NCI-H1105 (cell line): ENCODE measurements at places on chromosomes 5 and 9.

DNA sequence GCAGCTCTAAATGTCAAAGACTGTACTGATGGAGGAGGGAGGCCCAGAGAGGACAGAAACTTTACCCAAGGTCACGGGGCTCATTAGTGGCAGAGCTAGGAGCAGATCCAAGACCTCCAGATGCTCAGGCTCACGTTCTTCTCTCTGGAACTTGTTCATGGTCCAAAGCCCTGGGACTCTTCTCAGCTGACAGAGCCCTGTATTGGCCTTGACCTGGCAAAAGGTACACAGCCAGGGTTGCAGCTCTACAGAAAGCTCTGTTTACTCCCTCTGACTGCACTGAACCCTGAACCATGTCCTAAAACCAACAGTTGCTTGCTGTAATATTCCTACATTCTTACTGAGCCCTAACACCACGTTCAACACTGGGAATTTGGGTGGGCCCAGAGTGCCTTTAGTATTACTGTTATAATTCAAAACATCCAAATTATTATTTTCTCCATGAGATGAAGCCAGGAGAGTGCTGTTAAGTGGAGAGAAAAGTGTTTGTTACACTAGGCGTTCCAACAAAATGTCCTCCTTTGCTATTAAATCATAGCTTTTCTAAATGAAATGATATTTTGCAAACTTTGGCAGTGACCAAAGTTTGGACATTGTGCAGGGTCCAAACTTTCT, 602.4 kb upstream of the CLINT1 start:
- DNase-seq = no peak

DNA sequence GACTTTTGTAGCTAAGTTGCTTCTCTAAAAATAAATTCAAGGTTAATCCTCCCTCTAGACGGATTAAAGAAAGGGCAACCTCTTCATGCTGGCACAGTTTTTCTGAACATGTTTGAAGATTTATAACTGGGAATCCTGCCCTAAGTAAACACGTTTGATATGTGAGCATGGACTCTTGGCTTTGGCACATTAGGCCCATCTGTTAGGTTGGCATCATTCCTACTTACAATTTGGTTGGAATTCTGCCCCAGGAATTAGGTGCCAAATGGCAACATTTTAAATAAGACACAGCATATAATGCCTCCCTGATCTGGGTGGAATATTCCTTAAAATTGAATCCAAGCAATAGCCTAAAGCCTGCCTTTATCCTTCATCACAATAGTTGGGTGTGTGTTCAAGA, 372.3 kb upstream of the CDH18 start:
- DNase-seq = no peak

DNA sequence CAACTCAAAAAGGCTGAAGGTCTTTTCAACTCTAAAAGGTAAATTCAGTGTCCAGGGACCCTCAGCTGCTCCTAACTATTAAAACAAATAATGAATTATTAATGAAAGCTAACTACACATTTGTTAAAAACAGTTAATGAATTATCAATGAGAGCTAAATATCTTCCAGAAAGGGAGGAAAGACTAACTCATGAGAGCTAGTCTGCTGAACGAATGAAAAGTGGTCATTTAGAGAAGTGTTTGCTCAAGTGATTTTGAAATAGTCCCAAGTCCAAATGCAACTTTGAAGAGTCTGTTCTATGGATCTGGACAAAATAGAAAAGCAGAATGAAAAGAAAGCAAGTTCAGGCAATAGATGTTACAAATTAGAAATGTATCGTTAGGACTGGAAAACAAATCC, 133.9 kb upstream of the SPEF2 start:
- DNase-seq = no peak

DNA sequence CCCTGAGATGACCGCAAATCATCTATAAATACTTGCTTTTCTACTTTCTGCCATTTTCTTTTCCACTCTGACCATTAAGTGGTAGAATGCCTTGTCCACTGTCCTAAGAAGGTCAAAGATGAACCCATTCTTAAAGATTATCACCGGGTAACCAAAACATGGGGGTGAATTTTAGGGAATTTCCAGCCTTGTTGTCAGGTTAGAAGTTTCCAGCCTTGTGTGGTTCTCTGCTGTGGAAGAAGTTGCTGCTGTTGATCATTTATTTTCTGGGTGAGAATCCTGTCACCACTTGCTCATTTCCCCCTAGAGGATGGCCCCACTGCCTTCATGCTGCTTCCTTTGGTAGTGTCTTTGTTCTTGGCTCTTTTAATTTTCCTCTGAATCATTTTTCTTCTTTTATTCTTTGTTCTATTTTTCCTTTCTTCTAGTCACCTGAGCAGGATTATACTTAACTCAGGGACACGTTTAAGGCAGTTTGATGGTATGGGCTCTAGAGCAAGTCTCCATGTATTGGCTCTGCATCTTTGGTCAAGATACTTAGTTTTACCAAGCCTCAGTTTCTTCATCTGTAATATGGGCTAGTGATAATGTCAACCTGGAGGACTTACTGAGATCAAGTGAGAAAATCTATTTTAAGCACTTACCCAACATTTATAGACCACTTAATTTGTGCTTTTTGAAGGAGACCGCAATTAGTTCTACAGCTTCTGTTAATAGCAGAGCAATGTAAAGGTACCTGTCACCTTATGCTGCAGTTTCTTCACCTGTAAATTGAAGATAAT, 266.2 kb downstream of the ARHGAP26 start:
- DNase-seq = no peak

DNA sequence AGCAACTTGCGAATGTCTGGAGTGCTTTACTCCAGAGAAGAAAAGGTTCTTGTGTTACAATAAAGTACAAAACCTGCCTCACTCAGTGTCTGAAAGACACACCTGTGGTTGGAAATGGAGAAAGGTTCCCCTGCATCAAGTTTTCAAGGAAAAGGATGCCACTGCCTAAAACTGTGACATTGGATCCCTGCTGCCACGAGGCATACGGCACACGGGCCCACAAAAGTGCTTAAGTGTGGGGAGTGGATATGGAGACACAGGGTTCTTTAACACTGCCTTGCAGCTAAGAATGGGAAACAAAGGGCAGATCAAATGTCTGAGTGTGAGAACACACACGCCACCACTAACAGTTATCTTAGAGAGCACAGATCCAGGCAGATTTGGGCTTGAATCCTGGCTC, 75.0 kb downstream of the NIPSNAP3B start:
- no peak for DNase-seq

- DNase-seq = no peak
Measured at GRCh38 chr5:133970325-133970909, 2.0 kb upstream of the C5orf15 start.

DNA sequence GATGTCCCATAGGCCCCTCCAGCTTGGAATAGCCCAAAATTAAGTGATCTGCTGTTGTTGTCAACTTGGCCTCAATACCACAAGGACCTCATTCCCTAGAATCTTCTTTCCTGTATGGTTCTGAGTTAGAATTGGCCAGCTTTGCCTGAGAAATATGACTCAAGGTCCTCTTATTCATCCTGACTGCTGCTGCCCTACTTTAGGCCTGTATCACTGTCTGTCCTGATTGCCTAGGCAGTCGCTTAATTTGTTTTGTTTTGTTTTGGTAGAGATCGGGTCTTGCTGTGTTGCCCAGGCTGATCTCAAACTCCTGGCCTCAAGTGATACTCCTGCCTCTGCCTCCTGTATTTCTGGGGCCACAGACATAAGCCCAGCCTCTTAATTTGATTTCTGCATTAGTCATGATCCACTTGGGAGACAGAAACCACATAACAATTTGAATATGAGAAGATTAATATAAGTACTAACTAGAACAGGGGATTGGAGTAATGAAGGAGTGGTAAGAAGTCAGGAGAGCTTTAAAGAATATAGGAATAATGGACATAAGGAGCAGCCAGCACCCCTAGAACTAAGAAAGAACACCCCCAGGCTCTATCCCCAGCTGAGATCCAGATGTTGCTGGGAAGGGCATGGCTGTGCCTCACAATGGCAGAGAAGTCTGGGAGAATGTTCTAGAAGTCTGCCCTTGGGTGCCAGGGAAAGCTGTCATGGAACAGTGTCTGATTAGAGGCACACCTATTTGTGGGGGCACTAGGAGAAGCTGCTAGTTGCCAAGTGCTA, 4.6 kb downstream of the TEX53 start:
- DNase-seq = no peak

- DNase-seq = no peak
Measured at GRCh38 chr5:36701085-36701698, 94.8 kb downstream of the SLC1A3 start.

- no peak for DNase-seq
Measured at GRCh38 chr9:32278991-32279390, 105.5 kb upstream of the ACO1 start.

- DNase-seq = no peak
Measured at GRCh38 chr5:84794486-84795035, 409.9 kb upstream of the EDIL3 start.

GRCh38 chr5:82798676-82799075, 278.5 kb downstream of the TMEM167A start:
- no peak for DNase-seq

DNA sequence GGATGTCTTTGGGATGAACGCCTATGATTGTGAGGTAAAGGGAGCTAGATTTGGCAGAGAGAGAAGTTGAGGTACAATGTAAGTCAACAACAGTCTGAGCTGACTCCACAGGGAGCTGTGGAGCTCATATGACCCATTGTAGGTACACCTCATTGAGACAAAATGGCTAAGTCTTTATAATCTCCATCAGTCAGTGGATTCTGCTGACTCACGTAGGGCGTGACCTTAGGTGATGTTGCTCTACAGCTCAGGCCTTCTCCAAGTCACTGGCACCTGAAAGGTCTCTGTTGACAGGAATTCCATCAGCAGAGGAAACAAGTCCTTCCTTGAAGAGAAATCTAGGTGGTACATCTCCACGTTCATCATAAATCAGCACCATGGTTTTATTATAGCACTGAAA, 118.2 kb upstream of the PRR16 start:
- DNase-seq = no peak

GRCh38 chr9:135522137-135522877, 1.1 kb downstream of the LCN1 start:
- no peak for DNase-seq

DNA sequence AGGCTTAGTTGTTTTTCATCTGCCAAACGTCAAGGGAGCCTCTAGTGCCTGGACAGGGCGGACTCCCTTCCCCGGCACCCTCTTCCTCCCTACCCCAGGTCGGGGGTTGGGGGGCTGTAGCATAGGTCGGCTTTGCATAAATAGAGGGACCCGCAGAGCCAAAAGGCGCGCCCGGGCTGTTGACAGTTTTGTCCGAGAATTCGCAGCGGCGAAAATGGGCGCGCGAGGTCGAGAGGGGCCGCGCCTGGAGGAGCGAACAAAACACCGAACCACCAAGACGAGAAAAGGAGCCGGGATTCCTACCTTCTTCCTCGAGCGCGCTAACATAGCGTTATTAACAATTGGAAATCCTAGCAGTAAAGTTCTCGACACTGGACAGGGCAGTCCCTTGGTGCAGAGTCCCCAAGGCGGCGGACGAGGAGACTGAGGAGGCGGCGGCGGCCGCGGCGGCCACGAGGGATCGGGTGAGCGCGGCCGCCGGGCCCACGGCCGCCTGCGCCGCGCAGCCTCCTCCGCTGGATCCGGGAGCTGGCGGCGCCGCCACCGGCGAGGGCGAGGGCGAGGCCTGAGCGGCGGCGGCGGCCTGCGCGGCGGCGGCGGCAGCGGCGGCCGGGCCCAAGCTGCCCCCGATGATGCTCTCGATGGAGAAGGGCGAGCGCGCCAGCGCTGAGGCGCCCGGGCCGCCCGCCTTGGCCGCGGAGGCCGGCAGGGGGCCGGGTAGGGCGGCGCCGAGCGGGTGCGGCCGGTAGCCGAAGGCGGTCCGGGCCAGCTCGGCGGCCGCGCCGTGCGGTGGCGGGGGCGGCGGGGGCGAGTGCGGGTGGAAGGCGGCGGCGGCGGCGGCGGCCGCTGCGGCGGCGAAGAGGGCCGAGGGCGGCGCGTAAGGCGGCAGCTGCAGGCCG, 1.7 kb downstream of the FOXD1 start:
- peak; percentile 8 for DNase-seq
